ENCODE measurements at places on chromosomes 3 and 15. TPM values are rescaled to one million over a fixed set of nuclear protein-coding genes. Genes with fewer than 3 reads are reported as not detected.
A peak's percentile ranks its signal among the peaks of the same experiment; 100 is the strongest.

DNA sequence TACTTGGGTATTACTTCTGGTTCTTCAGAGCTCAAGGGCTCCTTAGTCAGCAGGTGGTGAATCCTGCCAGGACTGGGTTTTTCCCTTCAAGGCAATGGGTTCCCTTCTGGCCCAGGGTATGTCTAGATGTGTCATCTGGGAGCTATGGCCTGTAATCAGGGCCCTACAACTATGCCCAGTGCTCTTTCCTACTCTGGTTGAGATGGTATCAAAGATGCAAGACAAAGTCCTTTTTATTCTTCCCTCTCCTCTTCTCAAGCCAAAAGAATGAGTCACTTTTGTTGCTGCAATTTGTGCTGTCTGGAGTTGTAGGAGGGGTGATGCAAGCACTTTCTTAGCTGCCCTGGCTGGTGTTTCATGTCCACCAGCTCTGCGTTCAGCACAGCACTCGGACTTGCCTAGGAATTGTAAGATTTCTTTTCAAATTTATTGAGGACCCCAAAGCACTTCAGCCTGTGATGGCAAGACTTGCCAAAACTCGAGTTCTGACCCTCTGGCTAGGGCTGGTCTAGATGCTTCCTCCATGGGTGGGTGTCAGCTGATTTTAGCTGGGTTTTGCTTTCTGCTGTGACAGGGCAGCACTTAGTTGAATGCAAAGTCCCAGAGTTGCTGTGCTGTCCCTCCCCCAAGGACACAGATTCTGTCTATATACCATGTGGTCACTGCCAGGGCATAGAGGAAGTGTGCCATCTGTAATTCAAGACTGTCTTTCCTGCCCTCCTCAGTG lies 129.2 kb upstream of the CBLB start:
- no peak overlapping the region for H3K4me3 ChIP-seq
- H3K36me3 ChIP-seq: no peaks in the 10 kb centered on the region
- H3K4me1 ChIP-seq: no peaks in the 10 kb centered on the region
- H3K27me3 ChIP-seq: no peaks in the 10 kb centered on the region
- H3K27ac ChIP-seq: no peak overlapping the region
- DNase-seq: no peak

DNA sequence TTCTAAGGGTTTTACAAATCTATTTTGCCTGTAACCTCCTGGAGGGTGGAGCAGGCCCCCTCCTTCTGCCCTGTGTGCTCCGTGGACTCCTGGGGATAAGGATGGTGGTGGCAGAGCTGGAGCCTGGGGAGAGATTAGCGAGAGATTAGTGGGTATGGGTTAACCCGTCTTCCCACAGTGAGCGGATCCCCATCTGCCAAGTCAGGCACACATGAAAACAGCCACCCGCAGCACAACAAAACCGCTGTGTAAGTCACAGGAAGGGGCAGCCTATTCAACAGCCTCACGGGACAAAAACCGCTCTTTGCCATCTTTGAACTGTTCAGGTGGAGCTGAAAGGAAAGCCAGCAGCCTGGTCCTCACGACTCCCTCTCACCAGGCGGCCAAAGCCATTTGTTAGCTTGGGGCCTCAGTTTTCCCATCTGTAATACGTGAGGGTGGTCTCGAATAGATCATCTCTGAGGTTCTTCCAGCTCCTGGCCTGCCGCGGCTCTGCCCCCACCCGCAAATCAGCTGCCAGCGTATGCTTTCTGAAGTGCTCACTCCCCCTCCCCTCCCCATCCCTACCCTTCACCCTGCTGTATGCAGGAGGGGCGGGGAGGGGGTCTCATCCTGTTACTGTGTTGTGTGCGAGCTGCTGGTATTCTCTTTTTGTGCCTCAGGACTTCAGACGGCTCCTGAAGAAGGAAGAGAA lies 43.6 kb downstream of the PDIA5 start:
- H3K27ac ChIP-seq: peak overlapping the region; percentile 88
- H3K36me3 ChIP-seq: peaks cover 7% of the 10 kb centered on the region
- H3K4me3 ChIP-seq: no peak overlapping the region
- peaks cover 19% of the 10 kb centered on the region for H3K4me1 ChIP-seq
- DNase-seq: no peak
- H3K27me3 ChIP-seq: no peaks in the 10 kb centered on the region

DNA sequence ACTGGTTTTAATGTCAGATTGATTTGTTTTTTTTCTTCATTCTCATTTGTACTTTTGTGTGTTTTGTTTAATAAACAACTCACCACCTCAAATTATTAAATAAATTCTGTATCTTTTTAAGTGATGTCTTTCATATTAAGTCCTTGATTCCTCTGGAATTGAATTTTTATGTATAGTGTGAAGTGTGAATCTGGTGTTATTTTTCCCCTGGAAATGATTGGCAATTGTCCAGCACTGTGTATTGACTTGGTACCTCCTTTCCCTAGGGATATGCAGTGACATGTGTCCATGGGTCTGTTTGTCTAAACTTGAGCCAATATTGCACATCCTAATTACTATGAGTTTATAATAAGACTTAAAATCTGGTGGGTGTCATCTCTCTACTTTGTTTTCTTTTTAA lies 2.1 kb downstream of the RNU5B-1 start:
- H3K4me3 ChIP-seq: no peak overlapping the region
- no peaks in the 10 kb centered on the region for H3K36me3 ChIP-seq
- no peak for DNase-seq
- peaks cover 29% of the 10 kb centered on the region for H3K4me1 ChIP-seq
- peaks cover 17% of the 10 kb centered on the region for H3K27me3 ChIP-seq

- no peak overlapping the region for H3K27ac ChIP-seq
- H3K36me3 ChIP-seq: no peaks in the 10 kb centered on the region
- no peak overlapping the region for H3K4me3 ChIP-seq
- H3K4me1 ChIP-seq: no peaks in the 10 kb centered on the region
- no peak for DNase-seq
Measured at GRCh38 chr3:99242271-99242670, 340.8 kb upstream of the DCBLD2 start.

- no peaks in the 10 kb centered on the region for H3K36me3 ChIP-seq
- H3K27me3 ChIP-seq: peaks cover 100% of the 10 kb centered on the region
- H3K4me1 ChIP-seq: peaks cover 24% of the 10 kb centered on the region
- no peak for DNase-seq
- H3K27ac ChIP-seq: no peak overlapping the region
Measured at GRCh38 chr3:128482666-128483656, 10.0 kb downstream of the GATA2 start.

DNA sequence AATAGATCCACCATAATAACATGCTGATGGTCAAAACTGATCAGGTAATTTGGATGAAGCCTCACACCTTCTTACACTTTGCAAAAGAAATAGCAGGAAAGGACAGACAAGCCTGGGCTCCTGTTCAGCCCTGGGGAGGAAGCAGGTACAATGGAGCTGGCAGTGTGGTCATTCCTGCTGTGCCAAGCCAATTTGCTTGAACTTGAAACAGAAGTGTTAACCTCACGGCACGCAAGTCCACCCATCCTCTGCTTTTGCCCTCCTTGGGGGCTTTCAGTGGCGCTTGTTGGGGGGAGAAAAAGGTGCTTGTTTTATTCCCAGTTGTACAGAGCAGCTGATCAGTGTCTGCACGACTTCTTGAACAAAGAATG lies 36.8 kb upstream of the RFTN1 start:
- no peaks in the 10 kb centered on the region for H3K36me3 ChIP-seq
- H3K4me1 ChIP-seq: peaks cover 14% of the 10 kb centered on the region
- no peak for DNase-seq
- H3K4me3 ChIP-seq: no peak overlapping the region

DNA sequence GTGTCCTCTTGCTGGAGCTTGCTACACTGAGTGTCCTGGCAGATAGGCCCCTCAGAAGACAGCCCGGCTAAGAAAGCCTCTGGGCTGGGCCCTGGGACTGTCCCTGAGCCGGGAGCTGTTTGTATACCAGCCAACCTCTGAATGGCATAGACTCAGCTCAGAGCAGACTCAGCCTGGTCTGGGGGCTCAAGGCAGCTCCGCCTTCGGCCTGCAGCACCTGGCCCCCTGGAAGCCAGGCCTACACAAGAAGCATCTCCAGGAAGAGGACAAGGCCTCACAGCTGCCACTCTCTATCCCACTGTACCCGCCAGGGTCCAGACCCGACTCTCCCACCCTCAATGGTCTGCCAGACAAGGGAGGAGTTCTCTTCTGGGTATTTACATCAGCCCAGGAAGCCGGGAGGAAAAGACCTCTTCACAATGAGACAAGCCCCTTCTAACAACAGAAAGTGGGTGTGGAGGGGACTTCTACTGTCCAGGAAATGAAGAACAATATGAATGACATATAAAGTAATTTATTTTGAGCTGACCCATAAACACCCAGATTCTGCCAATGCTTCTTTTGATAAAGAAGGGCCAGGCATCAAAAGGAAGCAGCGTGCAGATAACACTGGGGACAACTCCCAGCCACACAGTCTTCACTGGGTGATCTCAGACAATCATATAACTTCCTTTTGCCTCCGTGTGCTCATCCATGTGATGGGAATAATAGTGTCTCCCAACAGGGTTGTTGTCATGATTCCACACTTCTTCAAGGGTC lies 110.2 kb downstream of the TPRA1 start:
- H3K27ac ChIP-seq: no peak overlapping the region
- H3K4me3 ChIP-seq: no peak overlapping the region
- DNase-seq: no peak
- peaks cover 2% of the 10 kb centered on the region for H3K27me3 ChIP-seq
- no peaks in the 10 kb centered on the region for H3K36me3 ChIP-seq
- H3K4me1 ChIP-seq: peaks cover 3% of the 10 kb centered on the region

GRCh38 chr15:70856884-70857561 lies 3.1 kb upstream of the LARP6 start:
- DNase-seq: no peak
- no peaks in the 10 kb centered on the region for H3K27me3 ChIP-seq

ACP3 gene
- not detected for total RNA-seq

CHRM5 gene
- total RNA-seq: not detected
